HepG2 (cell line): ENCODE measurements at places on chromosomes 5 and 9.

DNA sequence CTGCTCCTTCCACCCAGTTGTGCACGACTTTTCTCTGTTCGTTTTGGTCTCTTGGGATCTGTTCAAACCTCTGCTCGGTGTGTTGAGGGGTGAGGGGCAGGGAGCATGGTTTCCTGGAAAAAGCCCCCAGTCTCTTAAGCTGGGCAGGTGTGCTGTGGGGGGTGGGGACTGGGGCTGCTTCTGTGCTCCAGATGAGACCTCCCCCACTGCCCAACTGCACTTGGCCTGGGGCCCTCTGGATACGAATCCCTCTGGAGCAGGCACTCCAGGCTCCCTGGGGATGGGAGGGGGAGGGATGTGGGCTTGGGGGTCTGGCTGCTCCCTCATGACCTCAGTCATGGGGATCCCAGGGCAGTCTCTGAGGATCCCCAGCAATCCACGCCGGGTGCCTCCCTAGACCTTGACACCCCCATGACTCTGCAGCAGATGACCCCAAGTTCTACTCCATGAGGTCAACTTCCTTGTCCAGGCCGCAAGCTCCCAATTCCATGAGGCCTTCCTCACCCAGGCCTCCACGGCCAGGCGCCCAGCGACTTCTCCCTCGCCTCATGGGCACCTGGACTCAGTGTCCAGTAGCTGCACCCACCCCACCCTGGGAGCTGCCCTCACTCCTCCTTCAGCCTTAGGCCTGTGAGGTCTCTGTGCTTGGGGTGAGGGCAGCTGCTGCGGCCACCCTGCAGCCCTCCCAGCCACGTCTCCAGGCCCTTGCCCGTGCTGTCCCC, 5.9 kb upstream of the AHRR start:
- no peak for DNase-seq

DNA sequence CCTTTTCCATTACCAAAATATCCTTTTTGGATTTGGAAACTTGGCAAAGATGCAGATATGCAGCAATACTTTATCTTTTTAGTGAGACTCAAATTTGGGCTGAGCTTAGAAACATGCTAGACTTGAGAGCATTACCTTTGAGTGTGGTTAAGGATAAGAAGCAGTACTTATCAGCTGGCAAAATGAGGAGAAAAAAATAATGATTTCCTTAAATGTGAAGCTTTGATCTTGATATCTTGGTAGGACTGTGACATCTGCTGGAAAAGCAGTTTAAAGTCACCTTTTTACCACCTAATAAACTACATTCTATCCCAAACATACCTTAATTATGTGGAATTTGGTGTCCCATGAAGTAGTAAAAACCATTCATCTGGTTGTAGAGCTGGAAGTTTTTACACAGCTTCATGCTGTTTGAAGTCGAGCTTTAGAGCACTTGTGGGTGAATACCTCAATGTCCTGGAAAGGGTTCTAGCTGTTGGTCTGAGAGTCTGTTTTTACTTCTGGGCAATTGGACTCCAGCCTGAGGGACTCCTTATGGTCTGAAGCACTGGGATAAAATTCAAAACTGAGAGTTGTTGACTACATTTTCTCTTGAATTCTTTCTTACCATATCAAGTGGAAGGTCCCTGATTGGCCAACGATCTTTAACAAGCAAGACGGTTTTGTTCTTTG, 53.4 kb downstream of the LRRC70 start:
- DNase-seq: no peak

DNA sequence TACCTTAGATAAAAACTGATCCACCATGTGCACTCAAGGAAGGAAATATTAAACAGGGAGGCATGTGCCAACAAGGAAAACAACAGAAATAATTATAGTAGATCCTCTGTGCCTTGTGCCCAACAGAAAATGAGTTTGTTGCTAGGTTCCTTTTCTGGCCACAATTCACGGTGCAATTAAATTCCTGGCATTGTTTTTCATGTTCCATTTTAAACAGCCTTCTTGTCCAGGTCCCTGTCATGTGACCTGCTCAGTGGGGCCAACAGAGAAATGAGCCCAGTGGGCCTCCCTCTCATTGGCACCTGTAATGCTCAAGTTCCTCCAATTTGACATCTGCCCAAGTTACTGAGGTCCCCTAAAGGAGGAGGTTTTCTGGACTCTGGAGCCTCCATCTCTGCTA, 56.5 kb downstream of the SPOCK1 start:
- no peak for DNase-seq

DNA sequence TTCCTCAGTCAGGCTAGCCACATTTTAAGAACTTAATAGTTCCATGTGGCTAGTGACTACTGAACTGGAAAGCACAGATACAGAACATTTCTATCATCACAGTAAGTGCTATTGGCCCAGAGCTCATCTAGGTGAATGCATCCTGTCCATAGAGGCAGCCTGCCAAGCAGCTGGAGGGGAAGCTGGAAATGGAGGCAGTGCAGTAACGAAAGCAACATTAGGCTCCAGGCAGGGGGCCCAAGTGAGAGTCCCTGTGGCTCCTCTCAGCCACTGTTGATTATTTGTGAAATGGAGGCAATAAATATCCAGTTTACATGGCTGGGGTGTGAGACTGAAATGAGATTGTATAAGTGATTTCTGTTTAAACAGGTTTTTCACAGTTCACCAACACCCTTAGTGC, 227.2 kb upstream of the KLF9 start:
- DNase-seq: no peak

- DNase-seq: no peak
These were observed 52.1 kb upstream of the CEMIP2 start for GRCh38 chr9:71820403-71820921.

DNA sequence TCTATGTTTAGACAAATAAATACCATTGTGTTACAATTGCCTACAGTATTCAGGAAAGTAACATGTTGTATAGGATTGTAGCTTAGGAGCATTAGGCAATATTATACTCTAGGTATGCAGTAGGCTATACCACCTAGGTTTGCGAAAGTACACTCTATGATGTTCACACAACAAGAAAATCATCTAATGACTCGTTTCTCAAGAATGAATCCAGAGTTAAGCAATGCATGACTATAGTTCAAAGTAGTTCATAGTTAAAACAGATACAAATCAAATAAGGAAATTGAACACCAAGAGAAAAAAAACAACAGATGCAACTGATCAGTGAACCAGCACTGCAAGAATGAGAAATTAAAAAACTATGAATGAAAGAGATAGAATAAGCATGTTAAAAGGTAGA, 27.6 kb upstream of the ABLIM3 start:
- DNase-seq: no peak

DNA sequence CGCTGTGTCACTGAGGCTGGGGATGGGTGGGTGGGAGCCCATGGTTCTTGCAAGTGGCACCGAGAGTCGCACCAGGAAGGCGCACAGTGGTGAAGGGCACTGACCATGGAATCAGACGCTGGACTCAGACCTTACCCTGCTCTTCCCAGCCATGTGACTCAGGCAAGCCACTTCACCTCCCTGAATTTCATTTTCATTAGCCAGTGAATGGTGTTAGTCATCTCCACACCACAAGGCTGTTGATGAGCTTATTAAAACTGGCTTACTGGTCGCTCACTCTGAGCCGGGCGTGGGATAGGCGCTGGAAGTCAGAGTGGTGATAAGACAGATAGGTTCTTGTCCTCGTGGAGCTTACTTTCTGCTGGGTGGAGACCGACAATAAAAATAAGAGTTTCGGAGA, 25.1 kb downstream of the FGF18 start:
- no peak for DNase-seq

- no peak for DNase-seq
These were observed 83.3 kb downstream of the GLDC start for GRCh38 chr9:6562201-6562600.

GRCh38 chr9:79573412-79573923, 1.7 kb downstream of the TLE4 start:
- no peak for DNase-seq

- no peak for DNase-seq
These were observed 3.8 kb upstream of the RNF14 start for GRCh38 chr5:141965071-141965470.

GRCh38 chr5:18171684-18172083, 537.4 kb downstream of the TAF11L14 start:
- no peak for DNase-seq

GRCh38 chr9:17165764-17166163, 30.9 kb downstream of the CNTLN start:
- no peak for DNase-seq

GRCh38 chr9:38065369-38066075, 3.5 kb downstream of the SHB start:
- DNase-seq: no peak

GRCh38 chr5:150781706-150782614, 3.4 kb downstream of the SMIM3 start:
- peak; percentile 78 for DNase-seq

GRCh38 chr9:134341929-134342745, 15.9 kb downstream of the RXRA start:
- no peak for DNase-seq

- no peak for DNase-seq
These were observed 534.9 kb upstream of the GRAMD2B start for GRCh38 chr5:125888358-125888757.

DNA sequence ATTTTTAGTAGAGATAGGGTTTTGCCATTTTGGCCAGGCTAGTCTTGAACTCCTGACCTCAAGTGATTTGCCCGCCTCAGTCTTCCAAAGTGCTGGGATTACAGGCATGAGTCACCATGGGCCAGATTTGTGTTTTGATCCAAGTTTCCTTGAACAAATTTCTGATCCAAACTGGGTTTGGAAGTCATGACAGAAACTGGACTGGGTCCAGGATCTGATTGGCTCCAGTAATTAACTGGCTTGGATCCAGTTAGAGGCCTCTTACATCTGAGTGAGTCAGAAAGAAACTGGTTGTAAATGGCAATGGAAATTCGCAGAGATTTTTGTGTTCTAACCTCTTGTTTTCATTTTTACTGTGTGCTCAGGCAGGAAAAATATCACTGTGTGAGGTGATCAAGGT, 141.6 kb downstream of the SLC25A46 start:
- no peak for DNase-seq

GRCh38 chr5:103389357-103389756, 130.8 kb downstream of the MACIR start:
- DNase-seq: no peak

- no peak for DNase-seq
These were observed 69.0 kb downstream of the MVB12B start for GRCh38 chr9:126395439-126396212.

- DNase-seq: no peak
These were observed 74.3 kb downstream of the SEC61B start for GRCh38 chr9:99296291-99296951.

DNA sequence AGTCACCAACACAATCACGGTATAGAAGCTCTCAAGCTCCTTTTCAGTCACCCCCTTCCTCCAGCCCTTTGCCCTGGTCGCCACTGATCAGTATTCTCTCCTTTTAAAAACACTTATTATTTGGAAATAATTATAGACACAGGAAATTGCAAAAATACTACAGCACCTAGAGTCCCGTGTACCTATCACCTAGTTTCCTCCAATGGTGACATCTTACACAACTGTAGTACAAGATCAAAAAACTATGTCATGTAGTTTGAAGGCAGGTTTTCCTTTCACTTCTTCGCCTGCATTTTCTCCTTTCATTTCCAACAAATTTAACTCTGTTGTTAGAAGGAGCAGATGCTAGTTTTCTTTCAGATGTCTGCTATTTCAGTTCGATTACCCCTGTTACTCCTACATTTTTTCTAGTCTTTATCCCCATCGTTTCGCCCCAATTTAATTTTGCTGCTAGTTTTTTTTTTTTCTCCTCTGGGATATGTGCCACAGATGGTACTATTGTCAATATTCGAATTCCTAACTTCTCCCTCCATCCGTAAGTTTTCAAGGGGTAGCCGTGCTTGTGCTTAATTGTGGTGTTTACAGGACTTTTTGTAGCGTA, 612 bp upstream of the ATG10 start:
- peak; percentile 3 for DNase-seq
